Spleen (tissue), 13 donors: ENCODE measurements at places on chromosomes 3 and 15. TPM values are rescaled to one million over a fixed set of nuclear protein-coding genes. Genes with fewer than 3 reads are reported as not detected.
A peak's percentile ranks its signal among the peaks of the same experiment; 100 is the strongest.

- H3K27me3 ChIP-seq: no peaks in the 10 kb centered on the region
- H3K27ac ChIP-seq: peak overlapping the region; percentile 84
- no peak for DNase-seq
- no peak overlapping the region for H3K4me3 ChIP-seq
Measured at GRCh38 chr15:55257938-55258337, 31.7 kb downstream of the RAB27A start.

- DNase-seq: no peak
- H3K27me3 ChIP-seq: no peaks in the 10 kb centered on the region
- H3K27ac ChIP-seq: no peak overlapping the region
- no peaks in the 10 kb centered on the region for H3K36me3 ChIP-seq
- no peak overlapping the region for H3K4me3 ChIP-seq
Measured at GRCh38 chr15:35944945-35945585, 399.1 kb upstream of the DPH6 start.

GRCh38 chr15:81032818-81033217, 32.1 kb downstream of the TLNRD1 start:
- H3K36me3 ChIP-seq: no peaks in the 10 kb centered on the region
- DNase-seq: no peak
- no peak overlapping the region for H3K27ac ChIP-seq
- H3K27me3 ChIP-seq: no peaks in the 10 kb centered on the region

DNA sequence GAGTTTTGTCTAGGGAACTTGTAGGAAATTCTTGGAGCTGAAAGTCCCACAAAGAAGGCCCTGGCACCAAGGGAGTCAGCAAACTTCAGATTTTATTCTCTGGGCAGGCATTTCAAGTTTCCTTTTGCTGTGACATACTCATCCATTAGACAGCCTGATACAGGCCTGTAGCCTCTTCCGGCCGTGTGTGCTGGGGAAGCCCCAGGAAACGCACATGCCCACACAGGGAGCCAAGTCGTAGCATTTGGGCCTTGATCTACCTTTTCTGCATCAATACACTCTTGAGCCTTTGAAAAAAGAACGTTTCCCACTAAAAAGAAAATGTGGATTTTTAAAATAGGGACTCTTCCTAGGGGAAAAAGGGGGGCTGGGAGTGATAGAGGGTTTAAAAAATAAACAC, 15.0 kb downstream of the TIGIT start:
- peak overlapping the region; percentile 77 for H3K27ac ChIP-seq
- H3K4me1 ChIP-seq: peaks cover 20% of the 10 kb centered on the region
- peak; percentile 86 for DNase-seq
- no peak overlapping the region for H3K4me3 ChIP-seq

The ADGRG7 gene
- not detected for total RNA-seq

The FBXO40 gene
- not detected for total RNA-seq

DNA sequence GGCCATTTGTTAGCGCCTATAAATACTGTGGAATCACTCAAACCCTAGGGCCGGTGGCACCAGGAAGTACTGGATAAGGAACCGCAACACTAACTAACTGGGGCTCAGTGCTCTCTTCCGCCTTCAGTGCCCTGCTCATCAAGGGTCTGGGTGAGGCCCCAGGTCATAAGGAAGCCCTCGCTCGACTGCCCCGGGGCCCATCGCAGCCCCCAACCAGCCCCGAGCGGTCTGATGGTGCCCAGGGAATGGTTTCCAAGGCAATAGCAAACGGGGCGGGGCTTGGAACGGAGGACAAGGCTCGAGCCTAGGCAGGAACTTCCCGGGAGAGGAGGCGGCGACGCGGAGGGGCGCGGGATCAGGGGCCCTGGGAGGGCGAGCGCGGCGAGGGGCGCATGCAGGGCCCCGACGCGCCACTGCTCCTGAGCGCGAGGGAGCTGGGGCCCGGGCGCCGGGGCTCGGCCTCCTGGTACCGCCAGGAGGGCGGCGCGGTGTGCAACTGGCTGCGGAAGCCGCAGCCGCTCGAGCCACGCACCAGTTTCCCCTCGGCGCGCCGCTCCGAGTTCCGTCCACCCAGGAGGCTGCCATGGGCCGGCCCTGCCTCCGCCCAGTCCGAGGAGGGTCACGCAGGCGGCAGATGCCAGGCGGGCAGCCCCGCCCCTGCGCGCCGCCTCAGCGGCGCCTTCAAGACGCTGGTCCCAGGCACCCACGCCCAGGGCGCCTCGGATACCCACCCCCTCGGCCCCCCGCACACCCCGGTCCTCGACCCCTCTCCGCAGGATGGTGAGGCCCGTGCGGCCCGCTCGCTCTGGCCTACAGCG, at the start of gene TTLL3:
TTLL3 (plus strand) TSS at position 648 of the 818 bp plus-strand sequence. CDS start 400 bp downstream, outside the sequence.
- H3K4me3 ChIP-seq: peak within 1 kb of the TSS; percentile 53
- peak within 1 kb of the TSS; percentile 94 for H3K27ac ChIP-seq
- peaks cover 31% of the 10 kb centered on the region for H3K4me1 ChIP-seq
- DNase-seq: peak; percentile 94

The KIF23 gene
- total RNA-seq: 5.9 TPM

DNA sequence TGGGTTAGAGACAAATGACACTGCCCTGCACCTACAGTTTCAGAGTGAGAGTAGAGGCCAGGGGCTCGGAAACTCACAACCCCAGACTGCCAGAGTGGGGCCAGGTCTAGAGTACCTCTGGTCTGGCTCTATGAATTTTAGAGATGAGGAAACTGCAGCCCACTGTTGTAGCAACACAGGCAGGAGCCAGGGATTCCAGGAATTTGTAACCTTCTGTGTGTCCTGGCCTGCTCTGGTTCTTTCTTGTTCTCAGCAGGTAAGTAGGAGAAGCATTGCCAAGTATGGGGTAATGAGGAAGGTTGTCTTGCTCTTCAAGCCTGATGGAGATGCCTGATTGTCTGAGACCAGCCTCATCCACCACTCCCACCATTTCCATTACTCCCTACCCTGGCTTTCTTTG, 221.8 kb downstream of the UACA start:
- H3K4me3 ChIP-seq: no peak overlapping the region
- DNase-seq: peak; percentile 12
- no peaks in the 10 kb centered on the region for H3K36me3 ChIP-seq
- H3K4me1 ChIP-seq: no peaks in the 10 kb centered on the region
- no peak overlapping the region for H3K27ac ChIP-seq
- no peaks in the 10 kb centered on the region for H3K27me3 ChIP-seq

DNA sequence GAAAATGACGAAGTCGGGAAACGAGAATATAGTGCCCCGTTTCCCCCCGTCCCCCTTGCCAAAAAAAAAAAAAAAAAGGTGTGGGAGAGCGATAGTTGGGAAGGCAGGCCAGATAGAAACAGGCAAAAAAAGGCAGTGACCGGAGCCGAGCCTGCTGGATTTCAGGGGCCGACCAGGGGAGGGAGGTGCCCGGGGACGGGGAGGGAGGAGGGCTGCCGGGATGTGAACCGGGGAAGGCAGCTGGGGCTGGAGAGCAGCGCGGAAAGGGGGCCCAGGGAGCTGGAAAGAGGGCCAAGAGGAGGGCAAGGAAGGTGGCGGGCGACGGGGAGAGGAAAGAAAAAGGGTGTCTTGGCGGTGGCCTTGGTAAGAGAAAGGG, 837 bp downstream of the LRRN1 start:
- no peak overlapping the region for H3K27ac ChIP-seq
- peaks cover 65% of the 10 kb centered on the region for H3K27me3 ChIP-seq
- DNase-seq: peak; percentile 82
- H3K36me3 ChIP-seq: no peaks in the 10 kb centered on the region
- H3K4me3 ChIP-seq: peak overlapping the region; percentile 70

- no peak for DNase-seq
- no peak overlapping the region for H3K27ac ChIP-seq
- H3K36me3 ChIP-seq: no peaks in the 10 kb centered on the region
- H3K4me1 ChIP-seq: no peaks in the 10 kb centered on the region
- H3K4me3 ChIP-seq: no peak overlapping the region
Measured at GRCh38 chr3:129469026-129469425, 29.0 kb downstream of the IFT122 start.

The DLEC1 gene
- total RNA-seq: 0.52 TPM

The RARB gene
- total RNA-seq: 6.4 TPM

The PLAAT1 gene
- not detected for total RNA-seq

- peaks cover 13% of the 10 kb centered on the region for H3K4me1 ChIP-seq
- H3K36me3 ChIP-seq: no peaks in the 10 kb centered on the region
- H3K27ac ChIP-seq: peak overlapping the region; percentile 37
Measured at GRCh38 chr3:37886395-37886794, 24.7 kb downstream of the CTDSPL start.

DNA sequence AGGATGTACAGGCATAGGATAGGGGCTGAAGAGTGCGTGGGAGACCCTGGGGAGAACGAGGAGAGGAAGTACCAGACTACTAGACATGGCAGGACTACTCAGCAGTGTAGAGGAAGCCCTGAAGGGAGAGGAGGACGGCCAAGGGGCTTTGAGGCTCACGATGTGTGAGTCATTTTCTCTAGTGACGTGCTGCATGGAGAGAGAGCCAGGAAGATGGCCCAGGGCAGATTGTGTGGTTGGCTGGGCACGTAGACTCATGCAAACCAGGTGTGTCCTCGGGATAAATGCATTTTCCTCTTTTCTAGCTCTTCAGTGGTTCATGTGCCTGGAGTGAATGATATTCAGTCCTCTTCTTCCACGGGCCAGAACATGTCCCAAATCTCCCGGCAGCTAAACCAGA, 115.0 kb upstream of the ABHD17C start:
- H3K27me3 ChIP-seq: no peaks in the 10 kb centered on the region
- peak; percentile 33 for DNase-seq
- H3K4me1 ChIP-seq: no peaks in the 10 kb centered on the region
- no peak overlapping the region for H3K27ac ChIP-seq

GRCh38 chr3:51375136-51375535, 10.0 kb upstream of the MANF start:
- no peak overlapping the region for H3K27ac ChIP-seq
- H3K4me3 ChIP-seq: no peak overlapping the region
- H3K4me1 ChIP-seq: no peaks in the 10 kb centered on the region
- no peak for DNase-seq
- no peaks in the 10 kb centered on the region for H3K36me3 ChIP-seq

The PPARG gene
- 15.7 TPM for total RNA-seq

GRCh38 chr15:31485431-31485830, 158.8 kb downstream of the KLF13 start:
- H3K27ac ChIP-seq: no peak overlapping the region
- no peaks in the 10 kb centered on the region for H3K36me3 ChIP-seq
- H3K27me3 ChIP-seq: peaks cover 8% of the 10 kb centered on the region
- H3K4me1 ChIP-seq: peaks cover 38% of the 10 kb centered on the region

The FBXW12 gene
- total RNA-seq: not detected

- H3K4me1 ChIP-seq: peaks cover 13% of the 10 kb centered on the region
- H3K27me3 ChIP-seq: no peaks in the 10 kb centered on the region
- H3K4me3 ChIP-seq: no peak overlapping the region
- H3K27ac ChIP-seq: no peak overlapping the region
- no peak for DNase-seq
- H3K36me3 ChIP-seq: no peaks in the 10 kb centered on the region
Measured at GRCh38 chr15:39511000-39511915, 69.6 kb upstream of the THBS1 start.

- DNase-seq: no peak
- peaks cover 82% of the 10 kb centered on the region for H3K4me1 ChIP-seq
- no peaks in the 10 kb centered on the region for H3K36me3 ChIP-seq
- no peaks in the 10 kb centered on the region for H3K27me3 ChIP-seq
- peak within 1 kb of the TSS; percentile 87 for H3K27ac ChIP-seq
- H3K4me3 ChIP-seq: peak within 1 kb of the TSS; percentile 6
Measured at GRCh38 chr3:15797642-15798303, at the start of gene ANKRD28. TSS of gene ANKRD28 (minus strand) at chr3:15797979. CDS start at chr3:15796521, 1,458 bp downstream.

GRCh38 chr3:56369914-56370313, 98.4 kb downstream of the ERC2 start:
- no peaks in the 10 kb centered on the region for H3K4me1 ChIP-seq
- H3K27ac ChIP-seq: no peak overlapping the region
- no peaks in the 10 kb centered on the region for H3K36me3 ChIP-seq
- DNase-seq: no peak
- H3K4me3 ChIP-seq: no peak overlapping the region

DNA sequence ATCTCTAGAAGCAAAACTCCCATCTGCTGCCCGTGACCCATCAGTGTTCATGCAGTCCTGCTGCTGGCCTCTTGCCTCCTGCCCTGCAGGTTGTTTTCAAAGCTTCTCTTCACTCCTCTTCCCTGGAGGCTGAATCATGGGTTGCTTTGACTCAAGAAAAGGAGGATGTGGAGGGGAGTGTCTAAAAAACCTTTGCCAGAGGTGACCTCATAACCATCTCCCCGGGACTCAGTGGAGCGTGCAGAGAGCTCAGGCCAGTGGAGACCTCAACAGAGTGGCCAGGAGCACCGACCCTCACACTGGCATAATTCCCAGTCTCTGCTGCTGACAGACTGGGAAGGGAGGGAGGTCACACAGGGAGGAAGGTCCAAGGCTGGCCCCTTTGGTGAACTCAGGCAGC, 60.9 kb upstream of the ITGA11 start:
- H3K4me3 ChIP-seq: no peak overlapping the region
- no peak overlapping the region for H3K27ac ChIP-seq
- no peak for DNase-seq
